ENCODE measurements at places on chromosomes 16 and 17.

DNA sequence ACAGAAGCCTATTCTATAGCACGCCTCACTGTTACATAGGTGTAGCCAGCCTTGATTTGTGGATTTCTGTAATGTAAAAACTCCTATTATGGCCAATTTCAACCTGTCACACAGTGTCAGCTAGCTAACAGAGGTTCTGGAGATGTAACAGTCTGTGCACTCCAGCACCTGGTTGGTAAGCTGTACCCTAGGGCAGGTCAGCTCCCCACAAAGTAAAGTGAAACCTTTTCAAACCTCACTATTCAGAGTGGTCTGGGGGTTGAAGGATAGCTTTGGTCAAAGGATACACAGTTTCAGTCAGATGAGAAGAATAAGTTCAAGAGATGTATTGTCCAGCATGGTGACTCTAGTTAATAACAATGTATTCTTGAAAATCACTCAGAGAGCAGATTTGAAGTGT is 28.5 kb upstream of the TBX2 start:
- no peak for DNase-seq

GRCh38 chr17:930258-930657 is 49.3 kb downstream of the NXN start:
- no peak for DNase-seq

GRCh38 chr16:87226926-87227295 is 90.3 kb downstream of the C16orf95 start:
- DNase-seq, result no peak

DNA sequence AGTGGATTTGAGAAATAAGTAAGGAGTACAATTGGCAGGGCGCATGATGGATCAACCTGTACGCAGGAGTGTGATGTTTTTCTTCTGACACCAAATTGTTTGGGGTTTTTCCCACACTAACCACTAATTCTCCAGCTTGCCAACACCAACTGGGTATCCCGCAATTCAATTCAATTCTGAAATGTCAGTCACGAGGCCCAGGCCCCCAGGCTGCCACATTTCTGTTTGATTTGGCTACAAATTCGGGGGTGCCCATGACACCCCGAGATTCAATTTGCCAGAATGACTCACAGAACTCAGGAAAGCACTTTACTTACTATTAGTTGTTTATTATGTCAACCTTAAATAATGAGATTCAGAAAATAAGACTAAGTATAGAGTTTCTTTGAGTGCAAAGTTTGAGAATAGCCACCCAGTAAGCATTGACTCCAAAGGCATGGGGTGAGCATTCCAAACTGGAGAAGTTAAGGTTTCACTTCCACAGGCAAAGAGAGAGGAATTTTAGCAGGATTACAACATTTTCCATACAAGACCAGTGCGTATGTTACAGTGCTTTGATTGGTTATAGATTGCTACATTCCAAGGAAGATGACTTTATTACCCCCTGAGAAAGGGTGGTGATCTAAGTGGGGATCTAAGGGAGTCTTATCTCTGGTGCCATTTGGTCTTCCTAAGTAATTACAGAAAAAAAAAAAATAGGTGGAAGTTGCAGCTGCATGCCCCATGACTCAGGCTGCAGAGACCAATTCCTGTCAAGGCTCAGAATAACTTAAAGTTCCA is 11.5 kb downstream of the SLC46A1 start:
- peak; percentile 78 for DNase-seq

DNA sequence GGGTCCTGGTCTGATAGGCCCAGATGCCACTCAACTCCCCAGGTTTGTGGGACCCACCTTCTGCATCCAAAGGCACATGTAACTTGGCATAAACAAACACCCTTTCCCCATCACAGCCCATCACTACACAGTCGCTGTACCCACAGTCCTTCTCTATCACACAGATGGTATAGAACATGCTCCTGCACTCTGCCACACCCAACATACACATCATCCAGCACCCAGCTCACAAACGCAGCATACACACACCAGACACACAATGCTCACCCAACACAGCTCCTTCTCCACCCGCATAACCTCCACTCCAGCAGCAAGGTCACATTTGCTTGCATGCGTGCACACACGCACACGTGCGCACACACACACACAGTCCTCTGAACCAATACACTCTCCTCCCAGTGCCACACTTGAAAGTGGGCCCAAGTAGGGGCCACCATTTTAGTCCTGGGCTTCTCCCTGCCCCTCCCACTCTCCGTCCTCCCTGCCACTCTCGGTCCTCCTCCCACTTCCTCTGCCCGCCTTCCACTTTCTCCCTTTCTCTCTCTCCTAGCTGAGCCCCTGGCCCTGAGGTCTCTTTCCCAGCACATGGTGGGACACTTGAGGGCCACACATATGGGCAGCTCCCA is 8.5 kb upstream of the TMEM92 start:
- no peak for DNase-seq

DNA sequence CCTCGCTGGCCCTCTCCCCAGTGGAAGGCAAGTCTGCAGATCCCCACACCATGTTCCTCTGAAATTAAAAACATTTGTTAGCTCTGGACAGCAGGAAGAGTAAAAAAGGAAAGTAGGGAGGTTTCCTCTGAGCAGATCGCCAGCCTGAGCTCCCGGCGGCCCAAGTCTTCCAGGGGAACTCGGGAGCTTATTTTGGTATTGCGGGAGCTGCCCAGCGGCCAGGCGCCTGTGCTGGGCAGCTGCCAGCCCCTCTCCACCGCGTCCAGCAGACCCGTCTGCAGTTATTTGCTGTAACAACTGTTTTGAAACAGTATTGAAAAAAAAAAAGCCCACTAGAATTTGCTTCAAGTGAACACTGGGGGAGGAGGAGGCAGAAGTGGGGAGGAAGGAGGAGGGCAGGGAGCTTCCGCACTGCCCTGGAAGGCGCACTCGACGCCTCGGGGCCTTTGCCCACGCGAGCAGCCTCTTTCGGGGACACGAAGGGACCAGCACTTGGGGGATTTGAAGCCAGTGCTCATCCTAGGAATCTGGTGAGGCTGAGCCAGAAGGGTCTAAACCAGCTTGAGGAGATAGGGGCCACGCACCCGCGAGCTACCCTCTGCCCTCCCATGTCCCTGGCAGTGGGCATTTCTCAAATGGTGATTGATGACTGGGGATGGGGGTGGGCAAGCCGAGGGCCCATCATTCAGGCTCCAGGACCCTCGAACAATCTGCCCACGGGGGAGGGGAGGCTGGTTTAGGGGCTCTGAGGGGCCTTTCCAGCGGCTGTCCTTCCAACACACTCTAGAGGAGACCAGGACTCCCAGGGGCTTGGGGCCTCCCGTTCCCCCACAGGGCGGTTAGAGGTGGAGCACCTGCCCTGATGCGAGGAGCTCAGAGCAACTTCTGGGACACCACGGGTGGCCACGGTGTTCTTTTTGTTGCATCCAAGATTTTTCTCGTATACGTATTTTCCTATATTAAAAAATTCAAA is 3.0 kb upstream of the BAHCC1 start:
- peak; percentile 35 for DNase-seq

GRCh38 chr16:4019371-4019791 is 96.9 kb downstream of the ADCY9 start:
- peak; percentile 22 for DNase-seq

GRCh38 chr16:22642416-22643088 is 131.9 kb downstream of the NPIPB5 start:
- no peak for DNase-seq

DNA sequence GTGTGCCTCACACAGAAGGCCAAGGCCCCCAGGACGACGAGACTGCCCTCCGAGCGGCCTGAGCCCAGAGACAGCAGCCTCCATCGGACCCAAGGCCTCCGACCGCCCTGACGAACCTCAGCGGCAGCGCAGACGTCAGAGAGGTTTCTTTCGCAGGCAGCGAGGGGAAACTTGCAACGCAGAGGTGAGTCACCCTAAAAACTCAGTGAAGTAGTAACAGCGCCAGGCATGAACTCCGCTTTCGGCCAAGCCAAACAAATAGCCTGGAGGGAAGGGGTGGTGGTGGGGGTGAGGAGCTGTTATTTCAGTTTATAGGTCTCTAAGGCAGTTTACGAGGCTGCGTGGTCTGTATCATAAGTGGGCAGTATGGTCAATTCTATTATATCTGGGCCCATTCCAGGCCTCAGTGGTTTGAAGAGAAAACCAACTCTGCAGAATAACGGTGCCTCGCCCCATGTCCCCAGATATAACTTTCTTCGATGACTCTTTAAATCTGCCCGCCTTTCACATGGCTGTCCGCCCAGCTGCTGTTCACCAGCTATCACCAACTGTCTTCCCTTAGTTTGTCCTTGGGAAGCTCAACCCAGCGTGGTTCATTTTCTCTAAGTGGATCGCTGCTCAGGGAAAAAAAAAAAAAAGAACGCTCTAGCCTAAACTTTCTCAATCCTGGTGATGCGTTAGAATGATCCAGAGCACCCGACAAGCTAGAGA is 43.5 kb upstream of the FOXF1 start:
- DNase-seq, result no peak

DNA sequence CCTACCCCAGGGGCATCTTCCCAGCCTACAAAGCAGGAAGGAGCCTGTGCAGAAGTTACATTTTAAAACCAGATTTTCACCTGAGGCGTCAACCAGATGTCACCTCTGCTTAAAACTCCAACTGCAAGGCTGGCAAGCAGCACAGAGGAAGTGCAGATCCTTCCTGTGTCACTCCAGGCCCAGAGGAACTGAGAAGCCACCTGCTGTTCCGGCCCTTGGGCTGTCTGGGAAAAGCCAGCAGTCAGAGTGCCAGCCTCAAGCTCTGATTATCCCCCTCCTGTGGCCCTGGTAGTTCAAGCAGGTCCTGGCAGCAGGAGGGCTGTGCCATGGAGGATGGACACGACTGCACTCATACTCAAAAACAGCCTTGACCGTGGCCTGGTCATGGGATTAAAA is 10.2 kb downstream of the POLR2C start:
- DNase-seq, result no peak

GRCh38 chr17:82590881-82591539 is 57.2 kb downstream of the WDR45B start:
- DNase-seq, result no peak

GRCh38 chr17:77580531-77581270 is 377.8 kb upstream of the TNRC6C start:
- DNase-seq, result no peak

DNA sequence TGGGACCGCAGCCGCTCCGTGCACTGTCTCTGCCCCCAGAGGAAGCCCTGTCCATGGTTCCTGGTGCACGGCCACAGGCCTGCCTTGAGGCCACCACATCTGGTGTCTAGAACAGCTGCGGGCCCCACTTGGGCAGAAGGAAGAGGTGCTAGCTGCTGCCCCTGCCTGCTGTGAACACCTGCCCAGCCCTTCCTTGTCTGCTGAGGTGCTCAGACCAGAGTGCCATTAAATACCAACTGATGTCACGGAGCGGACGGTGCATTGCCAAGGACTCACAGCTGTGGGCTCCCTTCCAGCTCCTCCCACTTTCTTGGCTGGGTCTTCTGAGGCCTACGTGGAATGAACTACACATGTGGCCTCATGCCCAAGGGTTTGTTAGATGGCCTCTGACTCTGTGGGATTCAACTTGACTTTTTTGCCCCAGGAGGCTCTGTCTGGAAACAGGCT is 146.1 kb downstream of the RAB11FIP4 start:
- DNase-seq, result no peak

DNA sequence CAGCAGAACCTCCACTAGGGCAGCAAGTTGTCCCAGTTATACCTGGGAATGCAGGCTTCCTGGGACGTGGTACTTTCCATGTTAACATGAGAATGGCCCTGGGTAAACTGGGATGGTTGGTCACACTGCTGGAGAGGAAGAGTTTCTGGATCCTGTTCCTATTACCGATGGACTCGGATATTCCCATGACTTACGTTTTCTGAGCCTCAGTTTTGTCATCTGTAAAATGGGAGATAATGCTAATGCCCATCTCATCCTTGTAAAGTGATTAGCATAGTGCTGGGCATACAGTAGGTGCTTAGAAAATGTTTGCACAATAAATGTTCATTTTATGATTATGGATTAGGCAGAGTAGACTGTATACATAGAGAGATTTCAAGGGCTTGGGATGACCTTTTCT is 280.9 kb upstream of the EEF2KMT start:
- DNase-seq, result no peak

GRCh38 chr16:14111713-14112538 is 40.8 kb downstream of the MRTFB start:
- DNase-seq, result no peak

GRCh38 chr17:17201907-17202306 is 4.2 kb downstream of the PLD6 start:
- no peak for DNase-seq

DNA sequence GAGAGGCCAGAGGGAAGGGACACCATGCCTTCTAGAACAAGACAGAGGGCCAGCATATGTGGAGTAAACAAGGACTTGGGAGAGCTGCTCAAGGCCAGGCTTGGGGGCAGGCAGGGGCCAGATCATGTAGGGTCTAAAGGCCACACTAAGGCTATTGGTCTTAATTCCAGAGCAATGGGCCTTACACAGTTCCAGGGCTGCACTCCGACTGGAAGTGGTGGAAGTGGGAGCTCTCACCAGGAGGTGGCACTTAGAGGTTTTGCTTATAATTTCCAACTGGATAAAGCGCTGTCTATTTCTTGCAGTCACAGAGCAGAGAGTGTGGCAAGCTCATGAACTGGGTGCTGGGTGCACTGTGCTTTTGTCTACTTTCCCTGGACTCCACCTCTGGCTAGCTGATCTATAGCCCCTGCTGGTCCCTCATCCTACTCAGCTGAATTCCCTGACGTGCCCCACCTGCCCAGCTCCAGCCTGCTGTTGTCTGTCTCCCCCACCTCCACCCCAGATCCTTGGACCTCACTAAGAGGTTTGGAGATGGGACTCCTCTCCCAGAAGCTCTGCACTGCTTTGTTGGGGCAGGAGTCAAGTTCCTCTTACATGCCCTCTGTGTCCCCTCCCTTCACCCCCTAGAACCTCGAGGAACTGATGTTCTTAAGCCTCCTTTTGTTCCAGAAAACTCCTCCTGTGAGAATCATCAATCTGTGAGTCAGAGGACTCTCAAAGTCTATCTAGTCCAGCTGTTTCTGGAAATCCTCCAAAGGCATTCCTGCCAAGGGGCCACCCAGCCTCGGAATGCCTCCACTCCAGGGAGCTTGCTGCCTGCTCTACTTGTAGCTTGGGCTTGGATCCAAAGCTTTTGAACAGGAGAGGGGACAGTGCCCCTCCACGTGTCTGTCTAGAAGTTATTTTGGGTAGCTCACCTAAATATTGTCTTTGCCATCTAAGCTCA is 48.1 kb upstream of the KSR1 start:
- peak; percentile 77 for DNase-seq

- no peak for DNase-seq
These were observed 25.3 kb downstream of the MBTPS1 start for GRCh38 chr16:84091460-84091859.

DNA sequence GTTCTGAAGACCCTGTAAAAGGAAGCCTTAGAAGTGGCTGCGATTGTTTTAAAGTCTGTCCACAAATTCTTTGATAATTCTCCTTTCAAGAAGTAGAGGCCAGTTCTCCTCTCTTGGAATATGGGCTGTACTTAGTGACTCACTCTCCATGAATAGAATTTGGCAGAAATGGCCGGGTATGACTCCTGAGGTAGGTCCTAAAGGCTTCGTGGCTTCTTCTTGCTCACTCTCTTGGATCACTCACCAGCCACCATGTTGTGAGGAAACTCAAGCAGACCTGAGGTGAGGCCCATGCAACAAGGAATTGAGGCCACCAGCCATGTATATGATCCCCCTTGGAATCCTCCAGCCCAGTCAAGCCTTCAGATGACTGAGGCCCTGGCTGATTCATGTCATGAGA is 75.8 kb downstream of the WWOX start:
- no peak for DNase-seq
